ENCODE measurements at places on chromosomes 1 and 21.

DNA sequence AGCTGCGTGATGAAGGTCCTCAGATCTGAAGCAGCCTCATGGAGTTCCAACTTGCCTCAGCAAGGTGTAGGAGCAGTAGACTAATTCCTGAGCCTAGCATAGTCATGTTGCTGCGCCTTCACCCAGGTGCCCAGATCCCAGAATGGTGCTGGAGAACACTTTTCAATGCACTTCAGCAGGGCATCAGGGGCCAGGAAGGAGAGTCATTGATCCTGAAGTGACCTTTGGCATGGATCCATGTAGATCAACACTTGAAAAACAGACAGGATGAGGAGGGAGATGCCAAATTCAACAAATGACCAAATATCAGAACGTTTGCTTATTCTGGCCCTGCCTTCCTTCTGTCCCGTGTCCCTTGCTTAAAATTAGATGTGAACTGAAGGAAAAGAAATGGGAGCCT, 91.9 kb downstream of the LEPR start:
- no peak for DNase-seq

DNA sequence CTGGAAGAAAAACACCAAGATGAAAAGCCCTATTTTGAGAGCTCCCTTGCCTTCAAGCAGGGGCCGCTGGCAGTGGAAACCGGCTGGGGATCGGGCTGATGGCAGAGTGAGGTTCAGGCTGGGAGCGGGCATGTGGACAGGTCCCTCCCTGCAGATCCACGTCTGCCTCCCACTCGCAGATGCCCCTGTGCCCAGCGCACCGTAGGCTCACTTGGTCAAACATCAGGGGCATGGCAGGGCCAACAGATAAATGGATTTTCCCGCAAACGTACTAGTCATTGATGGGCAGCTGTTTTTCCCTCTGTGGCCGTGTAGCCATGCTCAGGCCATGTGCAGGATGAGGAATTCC, 6.6 kb upstream of the C1orf174 start:
- no peak for DNase-seq

GRCh38 chr1:155320661-155321617, at the start of gene RUSC1:
Gene RUSC1 (plus strand): TSS chr1:155320894. CDS start chr1:155321774, 880 bp downstream.
- DNase-seq: no peak

DNA sequence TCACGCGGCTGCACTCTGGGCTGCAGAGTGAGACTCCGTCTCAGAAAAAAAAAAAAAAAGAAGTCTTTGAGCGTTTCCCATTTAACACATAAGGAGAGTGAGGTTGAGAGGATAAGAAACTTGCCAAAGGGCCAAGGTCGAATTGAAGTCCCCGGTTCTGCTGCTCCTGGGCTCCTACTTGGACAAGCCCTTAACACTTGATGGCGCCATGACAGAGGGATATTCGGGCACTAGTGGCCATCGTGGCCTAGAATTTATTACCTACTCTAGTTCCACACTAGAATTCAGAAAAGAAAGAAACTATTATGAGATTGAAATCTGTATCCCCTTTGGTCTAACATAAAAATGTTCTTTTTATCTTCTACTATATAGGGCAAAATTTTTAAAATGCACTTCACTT, 65.7 kb upstream of the NEK2 start:
- no peak for DNase-seq

DNA sequence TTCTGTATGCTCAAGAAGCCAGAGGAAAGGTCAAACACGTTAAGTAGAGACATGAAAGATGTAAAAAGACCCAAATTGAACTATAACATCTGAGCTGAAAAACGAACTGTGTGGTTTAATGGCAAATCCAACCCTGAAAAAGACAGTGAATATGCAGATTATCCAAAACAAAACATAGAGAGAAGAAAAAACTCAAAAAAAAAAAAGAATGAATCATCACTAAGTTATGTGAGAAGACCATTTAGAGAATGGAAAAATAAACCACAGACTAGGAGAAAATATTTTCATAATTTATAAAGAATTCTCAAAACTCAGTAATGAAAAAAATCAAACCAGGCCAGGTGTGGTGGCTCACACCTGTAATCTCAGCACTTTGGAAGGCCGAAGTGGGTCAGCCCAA, 253.3 kb downstream of the PLPP3 start:
- no peak for DNase-seq

DNA sequence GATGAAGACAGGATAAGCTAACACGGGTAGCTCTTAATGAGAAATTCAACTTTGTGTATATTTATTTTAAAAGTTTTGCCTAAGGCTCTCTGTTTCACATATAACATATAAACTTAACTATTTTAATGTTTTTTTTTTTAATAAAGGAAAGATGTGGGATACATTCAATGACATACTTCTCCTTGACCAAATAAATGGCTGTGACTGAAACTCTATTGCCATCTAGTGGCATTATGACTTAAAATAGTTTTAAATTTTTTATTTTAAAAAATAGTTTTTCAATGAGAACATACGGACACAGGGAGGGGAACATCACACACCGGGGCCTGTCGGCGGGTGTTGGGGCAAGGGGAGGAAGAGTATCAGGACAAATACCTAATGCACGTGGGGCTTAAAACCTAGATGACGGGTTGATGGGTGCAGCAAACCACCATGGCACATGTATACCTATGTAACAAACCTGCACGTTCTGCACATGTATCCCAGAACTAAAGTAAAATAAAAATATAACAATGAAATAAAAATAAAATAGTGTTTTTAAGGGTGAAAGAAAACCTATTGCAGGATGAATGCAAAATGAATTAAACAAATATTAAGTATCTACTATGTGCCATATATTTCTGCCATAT, 83.4 kb downstream of the LYST start:
- peak; percentile 20 for DNase-seq

DNA sequence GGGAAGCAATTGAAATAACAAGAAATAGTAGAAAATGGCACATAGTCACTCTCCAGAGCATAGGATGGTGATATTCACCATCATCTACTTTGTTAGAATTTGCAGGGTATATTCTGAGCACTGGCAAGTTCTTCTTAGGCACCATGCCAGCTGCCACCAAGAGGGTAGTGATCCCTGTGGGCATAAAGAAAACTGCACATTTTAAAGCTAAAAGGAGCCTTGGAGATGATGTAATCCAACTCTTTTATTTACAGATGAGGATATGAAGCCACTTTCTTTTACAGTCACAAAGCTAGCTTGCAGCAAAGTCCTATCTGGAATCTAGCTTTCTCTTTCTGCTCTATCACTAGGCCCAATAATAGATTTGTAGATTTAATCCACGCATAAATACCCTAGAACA, 69.0 kb downstream of the PTGER3 start:
- DNase-seq: peak; percentile 20

DNA sequence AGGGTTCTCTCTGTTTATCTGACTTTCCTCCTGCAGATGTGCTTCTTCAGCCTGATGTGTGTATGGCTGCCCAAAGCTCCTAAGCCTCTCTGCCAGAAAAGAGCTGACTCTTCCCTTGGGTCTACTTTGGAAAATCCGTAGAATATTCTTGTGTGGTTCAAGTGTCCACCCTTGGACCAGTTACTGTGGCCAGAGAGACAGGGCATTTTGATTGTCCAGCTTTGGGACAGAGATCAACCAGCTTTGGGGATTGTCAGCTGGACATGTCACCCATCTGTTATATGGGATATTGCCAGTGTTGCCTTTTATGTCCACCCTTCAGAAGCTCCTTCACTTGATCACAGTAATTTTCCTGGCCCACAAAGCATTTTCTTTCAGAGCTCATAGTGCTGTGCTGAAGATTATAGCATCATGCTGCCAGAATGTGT, 126.2 kb upstream of the L1TD1 start:
- DNase-seq: no peak

DNA sequence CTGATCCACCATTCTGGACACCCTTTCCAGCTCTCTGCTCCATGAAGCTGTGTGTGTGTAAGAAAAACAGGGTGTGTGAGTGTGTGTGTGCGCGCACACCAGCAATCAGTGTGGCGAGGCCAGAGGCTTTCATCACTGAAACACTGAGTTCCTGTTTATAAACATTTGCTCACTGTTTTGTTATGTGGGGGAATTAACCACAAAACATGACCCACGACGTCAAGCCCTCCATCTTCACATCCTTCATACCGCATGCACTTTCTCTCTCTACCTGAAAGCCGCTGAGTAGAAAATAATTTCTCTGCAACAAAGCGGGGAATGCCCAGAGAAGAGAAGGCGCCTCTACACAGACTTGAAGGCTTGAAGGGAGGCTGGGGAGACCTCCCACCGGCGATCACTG, 148.9 kb upstream of the IRF2BP2 start:
- DNase-seq: no peak

- no peak for DNase-seq
Measured at GRCh38 chr1:181984006-181984405, 77.5 kb downstream of the ZNF648 start.

GRCh38 chr1:234143681-234144080, 229.6 kb upstream of the COA6 start:
- DNase-seq: no peak

DNA sequence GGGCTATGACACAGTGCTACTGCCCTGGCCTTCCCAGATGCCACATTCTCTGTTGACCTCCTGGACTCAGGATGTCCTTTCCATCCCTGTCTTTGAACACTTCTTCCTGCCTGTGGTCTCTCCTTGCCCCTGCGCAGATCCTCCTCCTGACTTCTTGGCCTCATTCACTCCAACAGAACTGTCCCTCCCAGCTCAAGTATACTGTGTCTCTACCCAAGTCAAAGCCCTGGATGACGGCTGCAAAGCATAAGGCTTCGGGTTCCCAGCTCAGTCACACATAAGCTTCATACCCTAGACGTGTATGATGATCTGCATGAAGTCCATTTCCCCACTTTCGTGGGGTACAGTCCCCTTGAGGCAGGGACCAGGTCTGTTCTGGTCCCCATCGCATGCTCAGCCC, 328.2 kb upstream of the VAMP3 start:
- no peak for DNase-seq

DNA sequence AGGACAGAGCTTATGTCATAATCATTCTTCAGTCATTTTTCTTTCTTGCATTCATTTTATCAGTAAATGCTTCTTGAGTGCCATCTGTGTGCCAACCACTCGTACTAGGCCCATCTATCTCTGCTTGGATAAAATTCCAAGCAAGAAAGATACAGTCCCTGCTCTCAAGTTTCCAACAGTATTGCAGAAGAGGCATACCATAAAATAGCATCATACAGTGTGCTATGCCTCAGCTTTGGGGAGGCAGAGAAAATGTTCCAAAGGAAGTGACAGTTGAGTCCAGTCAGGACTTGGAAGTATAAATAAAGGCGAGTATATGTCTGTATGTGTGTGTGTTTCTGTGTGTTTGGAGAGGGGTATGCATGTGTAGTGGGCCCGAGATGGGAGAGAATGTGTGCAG, 113.4 kb upstream of the HOOK1 start:
- no peak for DNase-seq

GRCh38 chr1:221772117-221772516, 30.2 kb upstream of the DUSP10 start:
- DNase-seq: no peak

DNA sequence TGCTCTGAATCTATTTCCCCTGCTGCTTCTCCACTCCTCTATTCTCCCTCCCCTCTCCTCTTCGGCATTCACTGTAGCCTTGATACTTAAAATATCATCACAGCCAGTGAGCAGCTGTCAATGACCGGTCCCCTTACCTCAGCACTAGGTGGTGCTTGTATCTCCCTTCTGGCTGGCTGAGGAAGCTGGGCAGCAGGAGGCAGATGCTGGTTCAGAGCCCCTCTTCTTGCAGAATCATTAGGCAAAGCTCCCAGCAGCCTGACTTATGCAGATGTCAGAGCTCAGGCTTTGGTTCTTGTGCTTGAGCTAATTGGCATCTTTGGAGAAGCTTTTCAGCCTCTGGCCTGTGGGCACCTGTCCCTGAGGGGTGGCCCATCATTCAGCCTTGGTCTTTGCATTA, 31.9 kb upstream of the KCNA2 start:
- no peak for DNase-seq

- DNase-seq: no peak
Measured at GRCh38 chr1:61852670-61853015, 110.4 kb downstream of the PATJ start.

GRCh38 chr1:157691285-157691920, 9.2 kb downstream of the FCRL3 start:
- DNase-seq: no peak

Measured in COR-L47 (cell line).